Mucosa of descending colon (tissue), 3 donors: ENCODE measurements at places on chromosomes 12 and 14.
A peak's percentile ranks its signal among the peaks of the same experiment; 100 is the strongest.

DNA sequence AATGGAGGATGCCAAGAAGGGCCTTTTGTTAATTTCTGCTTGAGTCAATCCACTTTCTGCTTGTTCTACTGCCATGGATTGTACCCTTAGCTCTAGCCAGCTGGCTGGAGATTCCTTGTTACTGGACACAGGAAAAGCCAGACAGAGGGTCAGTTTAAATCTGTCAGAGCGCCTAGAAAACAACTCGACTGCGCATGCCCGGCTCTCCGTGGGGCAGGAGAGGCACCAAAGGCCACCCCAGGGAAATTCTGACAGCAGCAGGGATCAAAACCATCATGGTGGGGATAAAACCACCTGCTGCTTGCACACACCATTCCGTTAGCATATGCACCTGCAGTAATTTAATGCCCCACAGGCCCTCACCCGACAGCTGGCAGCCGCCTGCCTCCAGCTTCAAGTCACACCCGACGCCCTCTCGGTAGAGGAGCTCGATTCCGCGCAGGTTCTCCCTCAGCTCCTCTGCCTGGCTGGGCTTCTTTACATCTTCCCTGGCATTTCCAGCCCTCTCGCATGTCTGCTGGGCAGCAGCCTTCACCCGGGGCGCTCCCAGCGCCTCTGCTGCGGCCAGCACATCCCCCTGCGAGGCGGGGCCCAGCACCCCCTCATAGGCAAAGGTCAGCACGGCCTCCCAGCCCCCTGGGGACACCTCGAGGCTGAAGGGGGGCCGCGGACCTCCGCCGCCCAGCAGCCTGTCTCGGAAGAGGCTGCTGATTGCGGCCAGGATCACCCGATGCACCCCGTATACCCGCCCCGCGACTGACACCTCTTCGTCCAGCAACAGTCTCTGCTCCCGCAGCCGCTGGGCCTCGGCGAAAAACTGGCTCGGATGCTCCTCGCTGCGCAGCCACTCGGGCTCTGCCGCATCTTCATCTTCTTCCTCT lies 1.0 kb downstream of the KLHL33 start:
- no peak for DNase-seq

DNA sequence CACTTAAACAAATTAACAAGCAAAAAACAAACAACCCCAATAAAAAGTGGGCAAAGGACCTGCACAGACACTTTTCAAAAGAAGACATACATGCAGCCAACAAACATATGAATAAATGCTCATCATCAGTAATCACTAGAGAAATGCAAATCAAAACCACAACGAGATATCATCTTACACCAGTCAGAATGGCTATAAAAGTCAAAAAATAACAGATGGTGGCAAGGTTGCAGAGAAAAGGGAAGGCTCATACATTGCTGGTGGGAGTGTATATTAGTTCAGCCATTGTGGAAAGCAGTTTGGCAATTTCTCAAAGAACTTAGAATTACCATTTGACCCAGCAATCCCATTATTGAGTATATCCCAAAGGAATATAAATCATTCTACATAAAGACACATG lies 34.6 kb upstream of the NT5DC3 start:
- DNase-seq = no peak

- DNase-seq = no peak
Observed at GRCh38 chr14:97021001-97021400, 223.8 kb downstream of the VRK1 start.

DNA sequence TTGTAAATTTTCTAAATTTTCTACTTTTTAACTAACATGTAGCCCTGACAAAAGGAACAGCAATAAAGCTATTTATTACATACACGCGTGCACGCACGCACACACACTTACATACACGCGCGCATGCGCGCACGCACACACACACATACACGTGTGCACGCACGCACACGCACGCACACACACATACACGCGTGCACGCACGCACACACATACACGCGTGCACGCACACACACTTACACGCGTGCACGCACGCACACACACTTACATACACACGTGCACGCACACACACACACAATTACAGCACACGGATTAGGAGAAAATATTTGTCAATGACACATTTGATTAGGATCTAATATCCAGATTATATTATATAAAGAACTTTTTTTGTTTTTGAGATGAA lies 27.9 kb downstream of the DHX37 start:
- no peak for DNase-seq

- DNase-seq = no peak
Observed at GRCh38 chr12:52305921-52306705, 14.8 kb upstream of the KRT81 start.

- peak; percentile 11 for DNase-seq
Observed at GRCh38 chr12:118714051-118714460, 267.3 kb upstream of the SRRM4 start.

DNA sequence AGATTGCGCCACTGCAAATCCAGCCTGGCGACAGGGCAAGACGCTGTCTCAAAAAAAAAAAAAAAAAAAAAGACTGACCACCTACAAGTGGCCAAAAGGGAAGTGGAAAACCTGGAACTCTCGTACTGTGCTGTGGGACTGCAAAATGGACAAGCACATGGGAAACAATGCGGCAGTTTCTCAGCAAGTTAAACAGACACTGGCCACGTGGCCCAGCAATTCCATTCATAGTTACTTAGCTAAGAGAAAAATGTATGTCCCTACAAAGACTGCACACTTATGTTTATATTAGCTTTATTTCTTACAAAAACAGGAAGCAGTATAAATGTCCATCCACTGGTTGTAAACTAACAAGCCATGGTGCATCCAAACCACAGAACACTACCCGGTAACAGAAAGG lies 5.6 kb downstream of the CHFR start:
- DNase-seq = no peak

DNA sequence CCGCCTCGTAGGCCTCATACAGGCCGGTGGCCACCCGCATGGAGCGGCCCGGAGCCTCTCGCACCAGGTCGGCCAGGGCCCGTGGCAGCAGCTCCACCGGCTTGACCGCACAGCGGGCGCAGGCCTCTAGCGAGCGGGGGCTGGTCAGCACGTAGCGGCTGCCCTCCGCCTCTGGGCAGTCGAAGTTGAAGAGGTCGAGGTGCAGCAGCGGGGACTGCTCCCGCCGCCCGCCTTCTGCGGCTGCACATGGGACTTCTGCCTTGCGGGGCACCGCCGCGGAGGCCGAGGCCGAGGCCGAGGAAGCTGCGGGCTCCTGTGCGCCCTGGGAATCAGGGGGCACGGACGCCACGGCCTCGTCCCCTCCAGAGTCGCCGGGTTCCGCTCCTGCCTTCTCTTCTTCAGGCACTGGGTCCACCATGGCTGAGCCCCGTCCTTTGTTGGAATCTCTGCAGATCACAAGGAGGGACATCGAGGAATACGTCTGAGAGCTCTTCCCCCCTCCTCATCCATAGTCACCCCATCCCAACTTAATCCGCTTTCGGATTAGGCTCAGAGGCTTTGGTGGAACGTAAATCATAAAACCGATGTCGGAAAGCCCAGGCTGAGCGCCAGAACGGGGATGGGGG lies 1.4 kb downstream of the CCDC177 start:
- DNase-seq = no peak

GRCh38 chr12:58503731-58504130 lies 416.6 kb downstream of the LRIG3 start:
- DNase-seq = no peak

- no peak for DNase-seq
Observed at GRCh38 chr14:23697680-23698079, 61.5 kb downstream of the DHRS2 start.

DNA sequence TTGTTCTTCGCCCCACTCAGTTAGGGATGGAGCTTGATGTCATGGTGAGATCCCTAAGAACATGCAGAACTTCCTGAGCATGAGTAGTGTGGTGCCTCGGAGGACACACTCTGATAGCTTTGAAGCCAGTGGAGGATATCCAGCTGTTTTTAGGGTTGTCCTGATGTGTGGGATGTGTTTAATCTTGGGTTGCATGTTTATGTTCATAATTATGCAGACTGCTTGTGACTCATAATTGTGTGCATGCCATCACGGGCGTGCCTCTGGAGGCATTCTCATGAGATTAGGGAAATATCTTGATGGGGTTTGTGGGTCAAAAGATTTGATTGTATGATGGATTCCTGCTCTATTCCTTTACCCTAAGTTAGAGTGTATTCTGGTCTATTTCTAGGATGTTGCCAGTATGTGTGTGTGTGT lies 267.4 kb upstream of the PELI2 start:
- DNase-seq = no peak
